ENCODE measurements at places on chromosomes 16 and 17. TPM values are rescaled to one million over a fixed set of nuclear protein-coding genes. Genes with fewer than 3 reads are reported as not detected.

DNA sequence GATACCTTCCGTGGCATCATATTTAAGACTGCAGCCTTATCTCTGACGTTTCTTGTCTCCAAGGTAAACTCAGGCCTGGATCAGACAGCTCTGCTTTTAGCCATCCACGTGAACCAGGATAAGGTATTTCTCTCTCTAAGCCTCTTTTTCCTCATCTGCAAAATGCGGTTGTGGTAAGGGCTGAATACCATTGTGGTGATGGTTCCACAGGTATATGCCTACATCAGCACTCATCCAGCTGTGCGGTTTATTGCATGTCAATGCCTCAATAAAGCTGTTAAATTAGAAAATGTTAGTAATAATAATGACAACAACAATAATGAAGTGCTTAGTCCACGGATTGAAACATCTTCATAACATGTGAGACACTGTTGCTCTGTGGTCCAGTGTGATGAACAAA is 104.4 kb downstream of the GRIN2A start:
- H3K4me3 ChIP-seq: no peak overlapping the region
- no peaks in the 10 kb centered on the region for H3K36me3 ChIP-seq
- DNase-seq: no peak
- no peaks in the 10 kb centered on the region for H3K4me1 ChIP-seq
- H3K27ac ChIP-seq: no peak overlapping the region

DNA sequence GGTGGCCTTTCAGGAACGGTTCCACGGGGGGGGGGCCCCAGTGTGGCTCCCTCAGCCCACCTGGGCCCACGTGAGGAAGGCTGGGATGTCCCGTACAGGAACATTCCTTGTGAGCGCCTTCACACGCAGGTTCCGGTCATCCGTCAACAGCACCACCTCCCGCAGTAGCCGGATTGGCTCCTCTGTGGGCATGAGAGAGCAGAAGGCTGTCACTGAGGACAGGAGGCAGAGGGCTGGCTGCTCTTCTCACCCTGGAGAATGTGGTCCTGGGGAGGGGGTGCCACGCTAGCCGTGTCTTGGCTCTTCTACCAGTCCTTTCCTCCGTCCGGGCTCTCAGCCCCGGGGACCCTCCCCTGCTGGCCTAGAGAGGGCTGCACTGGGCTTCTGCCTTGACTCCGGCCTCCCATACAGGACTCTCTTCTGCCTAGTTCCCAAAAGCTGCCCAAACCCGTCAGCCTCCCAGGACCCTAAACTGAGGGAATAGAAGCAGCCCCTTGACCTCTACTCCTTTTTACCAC is 6.6 kb downstream of the HIC1 start:
- DNase-seq: no peak
- peaks cover 63% of the 10 kb centered on the region for H3K4me1 ChIP-seq
- H3K27me3 ChIP-seq: peaks cover 1% of the 10 kb centered on the region
- no peak overlapping the region for H3K4me3 ChIP-seq

The FOXN1 gene
- not detected for total RNA-seq

DNA sequence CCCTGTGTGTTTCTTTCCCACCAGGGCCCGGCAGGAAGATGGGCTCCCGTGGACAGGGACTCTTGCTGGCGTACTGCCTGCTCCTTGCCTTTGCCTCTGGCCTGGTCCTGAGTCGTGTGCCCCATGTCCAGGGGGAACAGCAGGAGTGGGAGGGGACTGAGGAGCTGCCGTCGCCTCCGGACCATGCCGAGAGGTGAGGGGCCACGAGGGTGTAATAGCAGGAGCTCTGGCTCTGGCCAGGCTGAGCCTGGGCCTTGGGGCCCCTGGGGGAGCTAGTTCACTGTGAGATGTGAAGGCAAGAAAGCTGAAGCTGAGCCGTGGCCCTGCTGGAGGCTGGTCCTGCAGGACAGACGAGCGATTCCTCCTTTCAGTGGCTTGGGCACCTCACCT is 20.0 kb downstream of the C1QTNF1 start:
- no peak overlapping the region for H3K27ac ChIP-seq
- H3K4me3 ChIP-seq: no peak overlapping the region
- DNase-seq: no peak
- peaks cover 11% of the 10 kb centered on the region for H3K27me3 ChIP-seq
- no peaks in the 10 kb centered on the region for H3K36me3 ChIP-seq

The EXOSC6 gene
- total RNA-seq: 24.3 TPM

DNA sequence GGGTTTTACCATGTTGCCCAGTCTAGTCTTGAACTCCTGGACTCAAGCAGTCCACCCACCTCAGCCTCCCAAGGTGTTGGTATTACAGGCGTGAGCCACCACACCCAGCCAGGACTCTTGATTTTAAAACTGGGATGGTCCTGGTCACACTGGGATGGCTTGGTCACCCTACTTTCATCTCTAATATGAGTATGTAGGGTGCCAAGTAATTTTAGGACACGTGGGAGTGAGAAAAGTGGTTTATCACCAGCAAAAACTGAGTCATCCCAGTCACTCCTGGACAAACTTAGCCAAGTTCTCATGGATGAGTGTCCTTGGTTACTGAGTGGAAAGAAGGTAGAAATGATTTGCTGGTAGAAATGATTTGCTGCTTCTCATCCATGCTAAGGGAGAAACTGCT is 9.9 kb downstream of the CLEC19A start:
- H3K27me3 ChIP-seq: no peaks in the 10 kb centered on the region
- no peak for DNase-seq
- no peak overlapping the region for H3K4me3 ChIP-seq

The C16orf74 gene
- total RNA-seq: 0.53 TPM

DNA sequence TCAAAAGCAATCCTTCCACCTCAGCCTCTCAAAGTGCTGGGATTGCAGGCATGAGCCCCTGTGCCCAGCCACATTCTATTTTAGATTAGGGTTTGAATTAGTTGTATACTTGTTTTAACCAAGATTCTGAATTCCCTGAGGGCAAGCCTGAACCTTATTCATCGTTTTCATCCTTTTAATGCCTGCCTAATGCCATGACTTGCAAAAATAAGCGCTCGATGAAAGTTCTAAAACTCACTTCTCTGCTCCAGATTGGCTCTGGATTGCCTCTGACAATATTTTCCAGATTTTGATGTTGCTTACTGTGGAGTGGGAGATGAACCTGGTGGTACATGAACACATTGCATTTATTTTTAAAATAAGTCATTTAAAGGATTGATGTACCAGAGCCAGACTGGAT is 90.9 kb upstream of the CACNG3 start:
- H3K4me3 ChIP-seq: no peak overlapping the region
- no peaks in the 10 kb centered on the region for H3K27me3 ChIP-seq
- no peak overlapping the region for H3K27ac ChIP-seq
- no peaks in the 10 kb centered on the region for H3K4me1 ChIP-seq
- peaks cover 11% of the 10 kb centered on the region for H3K36me3 ChIP-seq

DNA sequence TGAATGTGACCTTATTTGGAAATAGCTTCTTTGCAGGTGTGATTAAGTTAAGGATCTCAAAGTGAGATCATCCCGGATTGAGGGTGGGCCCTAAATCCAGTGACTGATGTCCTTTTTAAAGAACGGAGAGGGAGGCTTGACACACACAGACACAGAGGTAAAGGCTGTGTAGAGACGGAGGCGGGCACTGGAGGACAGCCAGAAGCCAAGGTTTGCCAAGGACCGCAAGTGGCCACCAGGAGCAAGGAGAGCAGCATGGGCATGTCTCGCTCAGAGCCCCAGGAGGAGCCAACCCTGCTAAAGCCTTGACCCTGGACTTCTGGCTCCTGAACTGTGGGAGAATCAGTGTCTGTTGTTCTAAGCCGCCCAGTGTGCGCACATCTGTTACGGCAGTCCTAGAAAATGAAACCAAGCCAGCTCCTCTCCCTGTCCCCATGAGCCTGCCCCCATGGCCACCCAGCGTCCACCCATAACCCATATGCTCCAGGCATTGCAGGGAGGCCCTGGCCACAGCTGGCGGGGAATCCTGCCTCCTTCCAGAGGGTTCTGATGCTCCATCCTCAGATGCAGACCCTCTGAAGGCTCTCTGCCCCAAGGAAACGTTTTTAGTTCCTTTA is 15.2 kb downstream of the CNGB1 start:
- DNase-seq: no peak
- H3K36me3 ChIP-seq: no peaks in the 10 kb centered on the region
- no peaks in the 10 kb centered on the region for H3K4me1 ChIP-seq
- H3K27me3 ChIP-seq: no peaks in the 10 kb centered on the region
- H3K4me3 ChIP-seq: no peak overlapping the region

The TUBB3 gene
- 4.0 TPM for total RNA-seq

DNA sequence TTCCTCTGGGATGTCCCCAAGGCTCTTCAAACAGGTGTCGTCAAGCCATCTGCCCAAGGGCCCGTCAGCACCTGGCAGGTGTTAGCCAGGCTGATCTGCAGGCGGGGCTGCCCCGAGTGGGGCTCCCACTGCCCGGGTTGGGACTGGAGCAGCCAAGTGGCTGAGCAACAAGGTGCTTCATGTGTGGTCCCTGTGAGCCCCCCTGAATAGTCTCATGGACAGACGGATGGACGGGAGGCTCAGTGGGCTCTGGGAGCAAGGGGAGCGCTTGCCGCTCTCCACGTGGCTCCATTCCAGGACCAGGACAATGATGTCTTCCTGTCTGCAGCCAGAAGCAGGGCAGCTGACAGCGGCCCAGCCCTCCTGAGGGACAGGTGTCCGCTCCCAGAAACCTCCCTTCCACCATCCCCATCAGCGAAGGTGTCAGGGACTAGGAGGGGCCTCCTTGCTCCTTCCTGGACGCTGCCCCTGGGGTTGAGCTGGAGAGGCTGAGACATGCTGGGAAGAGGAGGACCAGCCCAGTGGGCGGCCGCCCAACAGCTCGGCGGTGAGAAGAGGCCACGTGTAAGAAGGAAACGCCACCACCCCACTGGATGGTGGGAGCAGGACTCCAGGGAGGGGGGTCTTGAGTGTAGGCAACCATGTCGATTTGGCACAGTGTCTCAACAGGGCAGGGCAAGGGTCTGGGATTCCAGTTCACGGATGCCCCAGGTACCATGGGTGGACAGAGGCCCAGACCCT is 9.6 kb downstream of the SNAI3 start:
- H3K36me3 ChIP-seq: peaks cover 18% of the 10 kb centered on the region
- DNase-seq: no peak
- no peak overlapping the region for H3K27ac ChIP-seq
- H3K4me1 ChIP-seq: peaks cover 11% of the 10 kb centered on the region
- H3K27me3 ChIP-seq: no peaks in the 10 kb centered on the region
- H3K4me3 ChIP-seq: no peak overlapping the region

- no peaks in the 10 kb centered on the region for H3K27me3 ChIP-seq
- no peak for DNase-seq
- no peaks in the 10 kb centered on the region for H3K4me1 ChIP-seq
- no peak overlapping the region for H3K4me3 ChIP-seq
- H3K36me3 ChIP-seq: no peaks in the 10 kb centered on the region
Observed at GRCh38 chr16:61862221-61863155, 173.8 kb downstream of the CDH8 start.

GRCh38 chr17:77597418-77598240 is 360.9 kb upstream of the TNRC6C start:
- H3K36me3 ChIP-seq: no peaks in the 10 kb centered on the region
- H3K27ac ChIP-seq: no peak overlapping the region
- peaks cover 41% of the 10 kb centered on the region for H3K27me3 ChIP-seq
- peaks cover 18% of the 10 kb centered on the region for H3K4me1 ChIP-seq
- H3K4me3 ChIP-seq: no peak overlapping the region

The MILR1 gene
- total RNA-seq: 0.35 TPM

- H3K27me3 ChIP-seq: no peaks in the 10 kb centered on the region
- H3K4me3 ChIP-seq: no peak overlapping the region
- peaks cover 54% of the 10 kb centered on the region for H3K36me3 ChIP-seq
- peaks cover 14% of the 10 kb centered on the region for H3K4me1 ChIP-seq
Observed at GRCh38 chr16:70493802-70494201, 29.6 kb downstream of the COG4 start.

The NPIPA5 gene
- total RNA-seq: 19.9 TPM

The KIF2B gene
- total RNA-seq: not detected

The SLC5A11 gene
- not detected for total RNA-seq

All from activated CD4-positive, alpha-beta memory T cell treated with anti-CD3 and anti-CD28 coated beads, Interleukin-2, amount 10 ng/mL, durations not matched to agents 7 days and 5 days (primary cell).